ENCODE measurements at places on chromosomes 3 and 15. TPM values are rescaled to one million over a fixed set of nuclear protein-coding genes. Genes with fewer than 3 reads are reported as not detected.

The STRIT1 gene
- not detected for total RNA-seq

GRCh38 chr3:104628185-104628789, 738.4 kb upstream of the ALCAM start:
- no peak for DNase-seq

GRCh38 chr3:49916686-49917085, 12.9 kb downstream of the MON1A start:
- no peak for DNase-seq

The GAP43 gene
- not detected for total RNA-seq

DNA sequence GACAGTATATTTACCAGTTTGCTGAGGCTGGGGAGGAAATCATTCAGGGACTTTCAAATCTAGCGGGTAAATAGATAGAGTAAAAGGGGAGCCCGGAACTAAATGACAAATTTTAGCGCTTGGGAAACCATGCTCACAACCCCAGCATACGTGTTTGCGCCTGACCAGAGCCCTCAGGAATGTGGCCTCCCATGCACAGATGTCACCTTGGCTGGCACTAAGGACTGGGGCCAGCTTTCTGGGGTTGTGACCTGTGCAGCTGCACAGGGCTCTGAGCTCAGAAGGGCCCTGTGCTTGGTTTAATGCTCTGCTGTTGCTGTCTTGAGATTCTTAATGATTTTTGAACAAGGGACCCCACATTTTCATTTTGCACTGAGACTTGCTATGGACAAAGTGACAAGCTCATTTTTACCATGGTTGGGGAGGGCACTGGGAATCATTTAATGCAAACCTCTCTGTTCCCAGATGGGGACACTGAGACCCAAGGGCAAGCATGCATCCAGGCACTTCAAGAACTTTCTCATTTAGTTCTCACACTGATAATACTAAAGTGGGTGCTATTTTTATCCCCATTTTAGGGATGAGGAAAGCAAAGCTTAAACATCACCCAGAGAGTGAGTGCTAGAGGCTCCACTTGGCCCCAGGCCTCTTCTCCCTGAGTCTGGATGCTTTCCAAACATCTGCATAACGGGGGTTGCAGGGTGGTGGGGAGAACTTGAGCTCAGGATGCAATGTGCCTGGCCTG, 44.1 kb upstream of the FAM107A start:
- no peak for DNase-seq

- no peak for DNase-seq
Observed at GRCh38 chr3:127161236-127161635, 31.7 kb upstream of the PRR23E start.

The DPPA2 gene
- total RNA-seq: not detected

- no peak for DNase-seq
Observed at GRCh38 chr3:131503320-131503635, 507 bp upstream of the MRPL3 start.

The GOLGA6D gene
- total RNA-seq: not detected

DNA sequence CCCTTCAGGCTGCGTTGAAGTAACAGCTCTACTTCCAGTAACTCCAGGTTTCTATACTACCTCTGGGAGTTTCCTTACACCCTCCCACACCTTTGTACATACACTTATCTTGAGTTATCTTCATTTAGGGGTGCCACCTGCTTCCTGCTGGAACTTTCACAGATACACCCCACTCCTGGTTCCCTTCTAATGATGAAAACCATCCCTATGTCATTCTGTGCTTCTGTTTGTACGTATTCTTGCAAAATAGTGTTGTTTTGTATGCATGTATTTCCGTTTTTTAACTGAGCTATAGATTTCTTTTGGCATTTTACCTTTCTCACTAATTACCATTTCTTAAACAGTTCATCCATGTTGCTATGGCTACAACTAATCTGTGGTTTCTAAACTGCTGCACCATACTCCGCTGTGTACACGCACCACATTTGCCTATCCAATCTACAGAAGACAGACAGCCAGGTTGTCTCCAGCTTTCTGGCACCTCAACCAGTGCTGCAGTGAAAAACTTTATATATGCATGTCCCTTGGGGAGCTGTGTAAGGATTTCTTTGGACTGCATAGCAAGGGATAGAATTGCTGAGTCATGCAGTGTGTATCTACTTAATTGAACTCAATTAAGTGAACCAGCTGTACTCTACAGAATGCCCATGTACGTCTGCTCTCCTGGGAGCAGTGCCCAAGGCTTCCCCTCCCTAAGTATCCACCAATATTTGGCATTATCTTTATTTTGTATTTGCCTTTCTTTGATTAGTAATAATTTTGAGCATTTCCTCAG, 61.4 kb upstream of the ST8SIA2 start:
- DNase-seq: no peak

- no peak for DNase-seq
Observed at GRCh38 chr3:42666022-42666421, 12.5 kb downstream of the ZBTB47 start.

GRCh38 chr3:87446849-87447387, 170.5 kb upstream of the POU1F1 start:
- DNase-seq: no peak

- no peak for DNase-seq
Observed at GRCh38 chr3:38646630-38647029, 2.9 kb downstream of the SCN5A start.

The CAMK2N2 gene
- total RNA-seq: not detected

- no peak for DNase-seq
Observed at GRCh38 chr15:98330258-98330657, 318.1 kb upstream of the IGF1R start.

DNA sequence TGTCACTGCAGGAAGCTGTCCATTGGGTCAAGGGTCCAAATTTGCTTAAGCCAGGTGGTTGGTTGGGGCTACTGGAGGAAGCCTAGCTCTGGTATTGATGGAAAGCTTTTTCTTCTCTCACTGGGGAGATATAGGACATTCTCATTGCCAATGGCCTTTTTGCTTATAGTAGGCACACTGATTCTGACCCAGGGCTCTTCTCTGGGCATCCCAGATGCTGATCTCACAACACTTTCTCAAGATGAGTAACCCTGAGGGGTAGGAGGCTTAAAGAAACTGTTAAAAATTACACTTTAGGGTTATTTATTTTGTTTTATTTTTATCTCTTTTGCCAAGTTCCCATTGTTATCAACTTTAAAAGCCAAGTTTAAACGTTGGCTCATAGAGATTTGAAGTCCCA, 337.8 kb downstream of the LRRC3B start:
- no peak for DNase-seq

- no peak for DNase-seq
Observed at GRCh38 chr15:76588811-76589747, 252.5 kb downstream of the ISL2 start.

DNA sequence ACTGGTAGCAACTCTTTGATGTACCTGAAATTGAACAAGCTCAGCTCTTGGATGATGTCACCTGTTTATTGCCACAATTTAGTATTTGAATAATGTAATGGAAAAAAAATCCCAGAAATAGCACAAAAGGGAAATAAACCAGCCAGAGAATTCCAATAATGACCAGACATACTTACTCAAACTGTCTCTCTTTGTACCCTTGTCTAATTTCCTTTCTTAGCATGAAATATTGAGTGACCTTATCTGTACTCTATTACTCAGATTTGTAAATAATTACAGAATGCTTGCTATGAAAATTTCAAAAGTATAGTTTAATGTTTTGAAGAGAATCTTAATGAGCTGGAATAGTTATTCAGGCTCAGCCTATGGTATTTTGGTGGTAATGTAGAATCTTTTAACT, 555.4 kb upstream of the SGO1 start:
- no peak for DNase-seq

GRCh38 chr3:148546959-148547358, 150.7 kb upstream of the AGTR1 start:
- DNase-seq: no peak

DNA sequence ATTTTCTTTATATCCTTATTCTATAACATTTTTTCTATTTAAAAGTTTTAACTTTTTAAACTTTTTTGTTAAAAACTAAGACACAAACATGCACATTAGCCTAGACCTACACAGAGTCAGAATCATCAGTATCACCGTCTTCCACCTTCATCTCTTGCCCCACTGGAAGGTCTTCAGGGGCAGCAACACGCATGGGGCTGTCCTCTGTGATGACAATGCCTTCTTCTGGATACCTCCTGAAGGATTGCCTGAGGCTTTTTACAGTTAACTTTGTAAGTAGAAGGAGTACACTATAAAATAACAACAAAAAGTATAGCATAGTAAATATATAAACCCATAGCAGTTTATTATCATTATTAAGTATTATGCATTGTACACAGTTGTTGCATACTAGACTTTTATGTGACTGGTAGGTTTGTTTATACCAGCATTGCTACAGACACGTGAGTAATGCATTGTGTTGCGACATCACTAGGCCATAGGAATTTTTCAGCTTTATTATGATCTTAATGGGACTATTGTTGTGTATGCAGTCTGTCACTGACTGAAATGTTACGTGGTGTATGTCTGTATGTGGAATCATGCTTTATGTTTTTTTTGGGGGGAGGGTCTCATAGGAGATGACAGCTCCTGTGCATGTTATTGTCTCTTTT, 18.2 kb downstream of the ATP1B3 start:
- no peak for DNase-seq

The CPOX gene
- total RNA-seq: 22.1 TPM

DNA sequence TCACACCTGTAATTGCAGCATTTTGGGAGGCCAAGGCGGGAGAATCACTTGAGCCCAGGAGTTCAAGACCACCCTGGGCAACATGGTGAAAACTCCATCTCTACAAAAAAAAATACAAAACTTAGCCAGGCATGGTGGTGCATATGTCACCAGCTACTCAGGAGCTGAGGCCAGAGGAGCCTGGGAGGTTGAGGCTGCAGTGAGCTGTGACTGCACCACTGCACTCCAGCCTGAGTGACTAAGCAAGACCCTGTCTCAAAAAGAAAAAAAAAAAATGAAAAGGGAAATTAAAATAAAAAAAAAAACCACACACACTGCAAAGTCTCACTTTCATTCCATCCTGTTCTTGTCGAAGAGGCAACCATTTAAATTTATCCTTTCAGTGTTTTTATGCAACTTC, 100.8 kb upstream of the PIAS1 start:
- no peak for DNase-seq

DNA sequence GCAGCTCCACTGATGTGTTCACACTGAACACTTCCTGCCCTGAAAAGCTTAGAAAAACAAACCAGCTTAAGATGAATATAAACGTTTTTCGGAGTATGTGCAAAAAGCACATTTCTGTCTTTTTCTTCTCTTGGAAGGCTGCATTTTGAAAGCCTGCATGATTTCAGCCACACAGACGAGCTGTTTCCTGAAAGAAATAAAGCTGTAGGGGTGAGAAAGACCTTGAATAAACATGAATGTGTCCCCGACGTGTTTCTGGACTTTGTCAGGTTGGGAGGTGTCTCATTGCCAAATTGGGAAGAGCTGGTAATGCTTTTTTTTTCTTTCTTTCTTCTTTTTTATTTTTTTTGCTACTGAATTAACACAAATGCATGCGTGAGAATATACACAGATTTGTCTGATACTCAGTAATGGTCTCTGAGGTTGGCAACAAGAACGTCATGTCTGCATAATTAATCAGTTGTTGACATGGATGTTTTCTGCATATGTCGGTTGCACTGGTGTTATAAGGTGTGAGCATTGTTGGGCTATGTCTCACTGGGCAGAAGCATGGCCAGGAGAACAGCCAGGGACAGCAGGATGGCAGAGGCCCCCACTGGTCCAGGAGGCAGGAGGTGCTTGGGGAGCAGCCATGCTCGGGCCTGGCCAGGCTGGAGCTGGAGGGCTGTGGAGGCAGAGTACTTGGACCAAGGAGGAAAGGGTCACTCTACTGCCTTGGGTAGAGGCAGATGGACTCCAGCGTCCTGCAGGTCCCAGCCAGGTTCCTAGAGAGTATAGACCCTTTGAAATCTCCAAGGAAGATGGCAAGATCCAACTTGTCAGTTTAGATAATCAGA, 39.0 kb downstream of the ADAMTSL3 start:
- no peak for DNase-seq

GRCh38 chr3:149424918-149425317, 47.5 kb upstream of the TM4SF1 start:
- DNase-seq: no peak

DNA sequence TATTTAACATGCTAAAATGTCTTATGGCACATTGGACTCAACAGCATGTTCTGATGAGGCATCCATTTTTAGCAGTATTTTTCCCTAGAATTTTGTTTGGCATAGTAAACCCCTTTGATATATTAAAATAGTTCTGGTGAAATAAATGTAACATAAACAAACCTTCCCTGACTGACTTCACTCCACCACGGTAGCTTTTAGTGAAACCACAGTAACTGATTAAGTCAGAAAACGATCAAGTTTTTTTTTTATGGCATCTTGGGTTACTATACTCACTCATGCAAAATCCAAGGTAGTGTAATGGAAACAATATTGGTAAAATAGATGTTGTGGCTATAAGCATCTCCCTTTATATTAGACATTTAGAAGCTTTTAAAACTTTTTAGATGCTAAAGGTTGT, 2.8 kb downstream of the SERP1 start:
- no peak for DNase-seq

- DNase-seq: no peak
Observed at GRCh38 chr3:152234657-152235375, 33.9 kb upstream of the MBNL1 start.

The TGM5 gene
- total RNA-seq: 1.6 TPM

The PLAAT1 gene
- total RNA-seq: 1.5 TPM

The SLC25A26 gene
- 30.9 TPM for total RNA-seq

GRCh38 chr3:126988451-126989021, 5.6 kb downstream of the PLXNA1 start:
- DNase-seq: no peak

DNA sequence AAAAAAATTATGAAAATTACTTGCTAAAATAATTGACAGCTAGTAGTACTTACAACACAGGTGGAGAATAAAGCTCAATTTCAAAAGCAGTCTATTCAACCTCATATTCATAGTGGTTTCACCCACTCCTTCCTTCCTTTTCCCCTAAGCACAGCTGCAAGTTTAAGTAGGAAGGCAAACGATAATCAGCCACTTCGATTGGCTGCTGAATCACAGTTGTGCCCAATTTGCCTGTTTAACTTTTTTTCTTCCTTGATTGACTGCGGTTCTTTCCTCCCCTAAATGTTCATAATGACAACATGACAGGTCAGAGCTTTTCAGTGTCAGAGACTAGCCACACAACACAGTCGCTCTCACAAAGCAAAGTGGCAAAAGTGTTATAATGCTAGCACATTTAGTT, 468.0 kb upstream of the GBE1 start:
- no peak for DNase-seq

The DVL3 gene
- 40.2 TPM for total RNA-seq

The MRAS gene
- total RNA-seq: 74.8 TPM

DNA sequence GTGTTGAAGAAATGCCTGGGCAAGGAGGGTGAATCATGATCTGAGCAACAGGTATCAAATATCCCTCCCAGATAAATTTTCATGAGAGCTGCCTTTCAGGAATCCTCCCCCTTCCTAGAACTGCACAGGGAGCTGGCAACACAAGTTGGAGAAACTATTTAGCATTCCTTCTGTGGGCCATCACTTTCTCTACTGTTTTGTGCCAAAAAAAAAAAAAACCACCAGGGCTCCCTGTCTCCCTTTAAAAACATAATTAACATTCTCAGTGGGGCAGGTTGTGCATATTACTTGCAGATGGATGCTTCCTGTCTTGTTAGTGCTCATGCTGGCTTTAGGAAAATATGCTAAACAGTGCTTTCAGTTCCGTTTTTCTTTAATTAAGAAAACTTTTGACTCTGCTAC, 234.9 kb upstream of the LMCD1 start:
- no peak for DNase-seq

- DNase-seq: no peak
Observed at GRCh38 chr3:26100176-26100575, 310.3 kb downstream of the OXSM start.

The TAGLN3 gene
- total RNA-seq: not detected

Measured in breast epithelium (tissue), 4 donors.